ENCODE measurements at places on chromosomes 3 and 15.

- no peak for DNase-seq
Observed at GRCh38 chr15:69148465-69148864, 12.0 kb upstream of the GLCE start.

DNA sequence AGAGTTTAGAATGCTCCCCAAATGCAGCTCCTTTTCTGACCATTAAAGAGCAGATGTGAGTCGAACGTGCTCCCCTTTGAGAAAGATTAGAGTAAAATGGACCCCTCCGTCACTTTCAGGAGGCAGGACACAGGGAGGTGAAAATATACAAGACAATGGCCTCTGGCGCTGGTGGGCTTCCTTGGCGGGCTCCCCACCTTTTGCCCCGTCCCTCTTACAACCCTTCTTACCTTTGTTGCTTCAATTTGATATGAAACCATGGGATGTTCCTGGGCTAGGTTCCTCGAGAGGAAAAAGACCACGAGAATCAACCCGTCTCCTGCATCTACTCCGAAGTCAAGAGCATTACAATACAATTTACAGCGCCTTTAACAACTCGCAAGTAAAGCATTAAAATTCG lies 214.2 kb downstream of the MEIS2 start:
- no peak for DNase-seq

DNA sequence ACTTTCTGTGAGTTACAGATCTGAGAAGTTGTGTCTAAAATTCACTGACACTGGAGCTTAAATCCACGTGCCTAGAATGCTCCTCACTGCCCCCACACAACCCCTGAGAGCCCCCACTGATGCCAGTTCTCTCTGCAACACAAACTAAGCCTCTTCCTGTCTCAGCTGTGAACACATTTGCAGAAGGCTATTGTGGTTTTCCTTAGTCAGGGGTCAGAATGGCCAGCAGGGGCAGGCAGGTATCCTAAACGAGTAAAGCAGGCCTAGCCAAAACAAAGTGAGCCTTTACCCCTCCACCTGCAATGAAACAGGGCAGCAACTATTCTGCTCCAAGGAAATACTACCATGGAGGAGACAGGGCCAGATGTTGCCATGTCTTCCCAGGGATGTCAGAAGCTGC lies 78.6 kb downstream of the FHIT start:
- no peak for DNase-seq

- no peak for DNase-seq
Observed at GRCh38 chr3:23365066-23365465, 161.9 kb downstream of the UBE2E2 start.

GRCh38 chr15:27535445-27536129 lies 563.5 kb downstream of the OCA2 start:
- no peak for DNase-seq

DNA sequence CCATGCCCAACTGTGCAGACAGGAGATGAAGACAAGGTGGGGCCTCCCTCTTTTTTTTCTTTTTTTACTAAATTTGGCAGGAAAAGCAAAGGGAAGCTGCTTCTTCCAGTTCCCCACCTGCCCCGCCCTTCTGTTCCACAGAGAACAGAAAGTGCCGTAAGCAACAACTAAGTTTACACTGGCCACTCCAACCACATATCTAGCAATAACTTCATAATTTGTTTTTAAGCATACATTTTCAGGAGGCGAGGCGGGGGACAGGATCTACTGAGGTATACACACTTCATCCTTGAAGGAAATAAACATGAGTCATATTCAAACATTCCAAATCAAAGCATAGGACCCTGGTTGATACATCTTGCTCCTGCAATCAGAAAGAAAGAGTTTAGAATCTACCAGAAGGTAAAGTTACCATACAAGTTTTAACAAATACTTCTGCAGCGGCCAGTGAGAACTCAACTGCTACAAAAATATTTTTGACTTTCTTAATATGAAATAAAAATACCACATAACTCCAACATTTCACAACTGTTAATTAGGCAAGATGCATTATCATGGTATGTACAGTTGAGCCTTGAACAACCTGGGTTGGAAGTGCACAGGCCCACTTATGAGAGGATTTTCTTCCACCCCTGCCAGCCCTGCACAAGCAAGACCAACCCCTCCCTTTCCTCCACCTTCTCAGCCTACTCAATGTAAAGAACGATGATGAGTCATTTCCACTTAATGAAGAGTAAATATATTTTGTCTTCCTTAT lies 50.7 kb downstream of the FOXP1 start:
- no peak for DNase-seq

GRCh38 chr3:39025222-39025970 lies 26.3 kb downstream of the SCN11A start:
- DNase-seq: no peak

DNA sequence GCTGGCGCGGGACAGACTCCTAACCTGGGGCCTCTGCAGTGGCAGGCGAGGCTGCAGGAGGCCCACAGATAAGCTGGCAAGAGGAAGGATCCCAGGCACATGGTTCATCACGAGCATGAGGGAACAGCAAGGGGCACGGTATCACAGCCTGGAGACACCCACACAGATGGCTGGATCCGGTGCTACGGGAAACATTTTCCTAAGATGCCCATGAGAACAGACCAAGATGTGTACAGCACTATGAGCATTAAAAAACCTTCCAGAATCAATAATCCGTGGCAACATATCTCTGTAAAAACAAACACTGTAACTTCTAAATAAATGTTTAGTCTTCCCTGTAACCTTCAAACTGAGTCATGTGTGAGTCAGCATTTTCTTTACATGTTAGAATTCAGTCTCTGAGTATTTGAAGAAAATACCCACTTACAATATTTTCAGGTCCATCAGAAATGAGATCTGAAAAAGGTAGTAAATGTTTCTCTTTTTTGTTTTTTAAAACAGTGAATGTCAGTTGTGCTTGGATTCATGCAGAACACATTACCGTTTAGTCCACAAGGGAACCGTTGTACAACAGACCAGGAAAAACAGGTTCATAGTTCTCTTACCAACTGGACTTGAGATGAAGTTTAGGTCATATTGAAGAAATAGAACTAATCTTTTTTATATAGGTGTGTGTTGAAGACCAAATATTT lies 75.9 kb downstream of the BOC start:
- DNase-seq: peak; percentile 71

DNA sequence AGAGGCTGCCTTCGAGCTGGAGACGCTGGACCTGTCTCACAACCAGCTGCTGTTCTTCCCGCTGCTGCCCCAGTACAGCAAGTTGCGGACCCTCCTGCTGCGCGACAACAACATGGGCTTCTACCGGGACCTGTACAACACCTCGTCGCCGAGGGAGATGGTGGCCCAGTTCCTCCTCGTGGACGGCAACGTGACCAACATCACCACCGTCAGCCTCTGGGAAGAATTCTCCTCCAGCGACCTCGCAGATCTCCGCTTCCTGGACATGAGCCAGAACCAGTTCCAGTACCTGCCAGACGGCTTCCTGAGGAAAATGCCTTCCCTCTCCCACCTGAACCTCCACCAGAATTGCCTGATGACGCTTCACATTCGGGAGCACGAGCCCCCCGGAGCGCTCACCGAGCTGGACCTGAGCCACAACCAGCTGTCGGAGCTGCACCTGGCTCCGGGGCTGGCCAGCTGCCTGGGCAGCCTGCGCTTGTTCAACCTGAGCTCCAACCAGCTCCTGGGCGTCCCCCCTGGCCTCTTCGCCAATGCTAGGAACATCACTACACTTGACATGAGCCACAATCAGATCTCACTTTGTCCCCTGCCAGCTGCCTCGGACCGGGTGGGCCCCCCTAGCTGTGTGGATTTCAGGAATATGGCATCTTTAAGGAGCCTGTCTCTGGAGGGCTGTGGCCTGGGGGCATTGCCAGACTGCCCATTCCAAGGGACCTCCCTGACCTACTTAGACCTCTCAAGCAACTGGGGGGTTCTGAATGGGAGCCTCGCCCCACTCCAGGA lies 21.1 kb downstream of the NRROS start:
- DNase-seq: no peak

DNA sequence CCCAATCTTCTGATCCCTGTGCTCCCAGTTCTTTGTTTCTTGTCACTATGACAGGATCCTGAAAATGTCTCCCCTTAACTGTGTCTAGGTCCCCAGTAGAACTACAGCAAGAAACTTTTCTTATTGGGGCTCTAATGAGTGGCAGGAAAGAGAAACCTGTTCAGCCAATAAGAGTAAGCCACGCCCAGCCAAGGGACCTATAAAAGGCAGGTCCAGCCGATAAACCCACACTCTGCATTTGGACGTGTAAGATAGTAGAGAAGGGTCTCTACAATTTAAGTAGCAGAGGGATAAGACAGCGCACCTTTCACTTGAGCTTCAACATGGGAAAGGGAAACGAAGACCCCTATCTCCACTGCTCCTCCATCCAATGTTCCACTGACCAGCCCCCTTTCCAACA lies 149.9 kb downstream of the LMLN start:
- no peak for DNase-seq

GRCh38 chr3:39180546-39181346 lies 11.6 kb downstream of the XIRP1 start:
- DNase-seq: peak; percentile 44

DNA sequence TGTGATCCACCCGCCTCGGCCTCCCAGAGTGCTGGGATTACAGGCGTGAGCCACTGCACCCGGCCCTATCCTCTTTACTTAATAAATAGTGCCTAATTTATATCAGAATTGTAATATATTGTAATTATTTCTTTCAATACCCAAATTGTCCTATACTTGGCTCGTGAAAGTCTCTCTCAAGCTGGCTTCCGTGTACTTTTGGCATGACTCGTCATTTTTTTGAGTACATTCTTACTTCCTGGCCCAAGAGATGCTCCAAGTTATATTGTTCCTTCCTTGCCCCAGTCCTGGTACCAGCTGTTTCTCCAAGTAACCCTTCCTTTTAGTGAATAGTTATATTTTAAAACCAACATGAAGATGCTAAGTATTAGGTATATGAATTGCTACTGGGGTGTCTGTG lies 366.7 kb downstream of the LSAMP start:
- no peak for DNase-seq

DNA sequence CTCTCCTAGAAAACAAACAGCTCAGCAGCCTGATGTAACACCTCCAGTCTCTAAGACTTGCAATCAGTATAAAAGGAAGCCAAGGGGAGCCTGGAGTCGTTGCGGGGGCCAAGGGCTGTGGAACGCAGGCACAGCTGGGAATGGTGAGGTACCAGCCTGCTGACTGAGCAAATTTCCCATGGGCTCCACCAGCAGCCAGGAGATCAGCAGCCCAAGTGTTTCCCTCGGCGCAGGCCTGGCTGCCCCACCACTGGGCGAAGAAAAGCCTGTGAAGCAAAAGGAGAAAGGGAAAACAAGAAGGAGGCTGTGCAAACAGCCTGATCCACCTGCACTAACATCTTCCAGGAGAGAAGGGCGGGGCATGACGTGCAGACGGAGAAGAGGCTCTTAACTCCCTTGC lies 155.3 kb downstream of the SHQ1 start:
- DNase-seq: no peak

DNA sequence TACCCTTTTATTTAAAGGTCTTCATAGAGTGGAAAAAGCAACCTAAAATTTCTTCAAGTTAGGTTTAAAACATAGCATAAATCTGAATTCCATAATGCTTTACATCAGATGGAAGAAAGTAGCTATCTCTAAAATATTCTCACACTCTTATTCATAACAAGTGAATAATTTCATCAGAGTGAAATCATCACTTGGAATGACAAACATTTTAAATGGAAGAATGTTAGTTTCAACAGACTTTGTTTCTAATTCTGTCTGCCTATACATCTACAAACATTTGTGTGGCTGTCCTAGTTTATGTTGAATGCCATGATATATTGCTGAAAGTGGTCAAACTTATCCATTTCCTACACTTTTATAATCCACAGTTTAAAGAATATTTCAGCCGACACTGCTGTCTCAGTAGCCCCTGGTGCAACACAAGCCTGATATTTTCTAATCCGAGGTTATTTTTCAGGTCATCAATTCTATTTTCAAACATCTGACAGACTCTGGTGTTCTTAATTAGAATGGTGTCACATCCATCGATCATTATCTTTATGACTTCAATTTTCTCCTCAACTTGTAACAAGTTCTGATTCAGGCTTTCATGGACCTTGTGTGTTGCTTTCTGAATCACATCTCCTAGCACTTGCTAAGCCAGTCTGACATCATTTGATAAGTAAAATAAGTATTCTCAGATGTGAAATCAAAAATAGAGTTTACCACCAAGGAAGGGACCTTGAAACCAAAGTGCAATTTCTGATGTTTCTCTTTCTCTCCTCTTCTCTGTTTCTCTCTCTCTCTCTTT lies 17.1 kb upstream of the CNTN3 start:
- no peak for DNase-seq

GRCh38 chr3:145906301-145906700 lies 254.7 kb downstream of the PLOD2 start:
- DNase-seq: no peak

GRCh38 chr3:21392526-21392925 lies 358.5 kb downstream of the ZNF385D start:
- no peak for DNase-seq

- no peak for DNase-seq
Observed at GRCh38 chr3:178684881-178685590, 148.8 kb downstream of the KCNMB2 start.

GRCh38 chr3:124019291-124019690 lies 27.4 kb upstream of the ROPN1 start:
- DNase-seq: no peak

- peak; percentile 78 for DNase-seq
Observed at GRCh38 chr3:64166584-64167162, 58.6 kb downstream of the PRICKLE2 start.

DNA sequence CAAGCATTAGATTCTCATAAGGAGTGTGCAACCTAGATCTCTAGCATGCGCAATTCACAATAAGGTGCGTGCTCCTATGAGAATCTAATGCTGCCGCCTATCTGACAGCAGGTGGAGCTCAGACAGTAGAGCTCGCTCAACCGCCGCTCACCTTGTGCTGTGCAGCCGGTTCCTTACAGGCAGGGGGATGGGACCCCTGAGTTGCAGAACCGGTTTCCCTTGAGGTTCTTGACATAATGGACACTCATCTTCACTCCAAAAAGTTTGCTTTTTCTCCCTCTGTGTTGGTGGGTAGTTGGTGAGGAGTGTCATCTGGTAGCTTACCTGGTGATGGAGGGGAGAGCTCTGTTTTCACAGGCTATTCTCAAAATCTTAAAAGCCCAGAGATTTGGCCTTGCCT lies 324.0 kb upstream of the TBL1XR1 start:
- DNase-seq: no peak

GRCh38 chr3:13546667-13547171 lies 2.2 kb upstream of the FBLN2 start:
- DNase-seq: no peak

- DNase-seq: peak; percentile 91
Observed at GRCh38 chr15:48285329-48286214, 45.7 kb upstream of the DUT start.

DNA sequence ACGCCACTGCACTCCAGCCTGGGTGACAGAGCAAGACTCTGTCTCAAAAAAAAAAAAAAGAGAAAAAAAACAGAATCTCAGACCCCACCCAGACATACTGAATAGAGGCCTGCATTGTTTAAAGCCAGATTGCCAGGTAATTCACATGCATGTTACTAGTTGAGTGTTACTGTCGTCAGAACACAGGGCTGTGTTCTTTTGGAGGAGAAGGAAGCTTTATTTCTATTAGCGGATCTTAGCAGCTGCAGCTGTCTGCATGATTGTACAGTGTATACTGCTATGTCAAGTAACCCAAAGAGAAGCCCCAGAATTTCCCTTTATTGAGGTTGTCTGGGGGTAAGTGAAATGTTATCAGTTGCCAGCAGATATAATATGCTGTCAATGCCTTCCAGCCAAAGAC lies 496.6 kb upstream of the NAALADL2 start:
- DNase-seq: no peak

- no peak for DNase-seq
Observed at GRCh38 chr3:132916096-132916495, 122.1 kb upstream of the TMEM108 start.

GRCh38 chr15:68418611-68419161 lies 13.3 kb downstream of the ITGA11 start:
- no peak for DNase-seq

- DNase-seq: no peak
Observed at GRCh38 chr15:90598031-90598577, 68.4 kb downstream of the CRTC3 start.

All from NCI-H446 treated with DMSO at 0.1 percent for 48 hours (cell line).